ENCODE measurements at places on chromosomes 5 and 9.

DNA sequence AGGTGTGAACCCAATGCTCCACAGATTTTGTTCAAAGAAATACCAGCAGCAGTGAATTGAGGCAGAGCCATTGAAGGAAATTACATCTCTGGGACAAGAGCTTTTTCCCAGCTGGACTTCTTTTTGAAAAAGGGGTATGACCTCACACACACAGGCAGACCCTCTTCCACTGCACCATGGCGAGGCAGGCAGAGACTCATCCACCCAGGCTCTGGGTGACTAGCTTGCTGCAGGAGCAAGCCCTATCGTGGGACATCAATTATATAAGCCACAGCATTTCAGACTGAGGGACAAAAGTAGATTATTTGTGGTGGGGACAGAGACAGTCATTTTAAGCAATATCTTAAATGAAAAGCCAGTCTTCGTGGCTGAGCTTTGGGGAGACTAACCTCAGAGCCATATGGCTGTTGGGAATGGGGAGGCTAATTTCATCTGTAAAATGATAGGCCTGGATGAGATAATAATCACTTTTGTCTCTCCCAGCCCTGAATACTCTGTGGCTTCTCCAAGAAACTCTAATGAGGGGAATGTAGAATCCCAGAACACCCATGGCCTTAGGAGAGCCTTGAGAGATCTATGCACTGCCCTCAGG is 113.1 kb upstream of the TNC start:
- no peak for DNase-seq

DNA sequence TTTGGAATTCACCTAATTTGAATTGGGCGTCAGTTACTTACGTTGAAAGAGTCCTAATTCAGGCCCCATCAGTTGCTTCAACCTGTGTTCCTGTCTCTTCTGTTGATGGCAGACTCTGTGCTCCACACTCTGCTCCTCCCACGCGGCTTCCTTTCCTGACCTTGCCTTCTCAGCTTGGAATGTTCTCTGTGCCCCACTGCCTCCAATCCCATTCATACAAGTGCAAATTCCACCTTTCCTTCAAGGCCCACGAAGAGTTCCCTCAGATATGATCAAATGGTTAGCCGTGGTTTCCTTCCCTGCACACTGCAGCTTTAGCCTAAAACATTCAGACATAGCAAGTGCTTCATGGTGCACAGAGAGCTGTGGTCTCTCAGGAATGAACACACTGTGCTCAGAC is 65.7 kb downstream of the SREK1 start:
- no peak for DNase-seq

DNA sequence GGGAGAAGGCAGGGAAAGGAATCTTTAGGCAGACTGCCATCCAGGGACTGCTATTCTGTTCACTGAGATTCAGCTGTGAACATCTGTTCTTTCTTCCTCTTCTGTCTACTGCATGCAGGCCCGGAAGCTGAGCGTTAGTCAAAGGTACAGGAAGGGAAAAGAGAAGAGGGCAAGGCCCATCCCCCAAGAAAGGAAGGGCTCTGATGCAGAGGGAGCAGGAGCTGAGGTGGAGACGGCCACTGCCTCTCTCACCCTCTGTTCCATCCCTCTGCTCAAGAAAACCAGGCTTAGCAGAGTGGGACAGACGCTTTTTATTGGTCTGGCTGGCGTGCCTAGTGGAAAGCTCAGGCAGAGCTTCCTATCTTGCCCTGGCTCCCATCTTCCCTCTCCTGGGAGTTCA is 57.6 kb downstream of the PFDN1 start:
- no peak for DNase-seq

GRCh38 chr9:6219040-6219439 is 3.4 kb downstream of the IL33 start:
- DNase-seq = no peak

DNA sequence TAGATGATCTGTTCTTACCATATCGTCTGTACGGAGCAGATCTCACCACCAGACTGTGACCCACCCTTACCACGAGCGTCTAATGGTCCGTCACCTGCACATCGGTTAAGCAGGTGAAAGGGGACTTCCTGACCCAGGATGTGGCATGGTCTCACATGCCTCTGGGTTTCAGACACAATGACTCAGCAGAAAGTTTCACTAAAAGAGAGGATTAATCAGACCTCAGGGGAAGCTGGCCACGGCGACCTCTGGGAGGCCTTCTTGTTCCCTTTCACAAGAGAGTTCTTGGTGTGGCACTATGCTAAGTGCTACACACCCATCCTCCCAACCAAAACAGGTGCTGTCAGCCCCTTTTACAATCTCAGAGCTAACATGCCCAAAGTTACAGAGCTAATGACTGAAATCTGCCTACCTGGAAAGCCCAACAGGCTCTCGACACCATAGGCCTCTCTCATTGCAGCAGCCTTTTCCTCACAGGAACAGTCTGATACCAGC is 41.6 kb downstream of the ADAMTS12 start:
- DNase-seq = no peak

DNA sequence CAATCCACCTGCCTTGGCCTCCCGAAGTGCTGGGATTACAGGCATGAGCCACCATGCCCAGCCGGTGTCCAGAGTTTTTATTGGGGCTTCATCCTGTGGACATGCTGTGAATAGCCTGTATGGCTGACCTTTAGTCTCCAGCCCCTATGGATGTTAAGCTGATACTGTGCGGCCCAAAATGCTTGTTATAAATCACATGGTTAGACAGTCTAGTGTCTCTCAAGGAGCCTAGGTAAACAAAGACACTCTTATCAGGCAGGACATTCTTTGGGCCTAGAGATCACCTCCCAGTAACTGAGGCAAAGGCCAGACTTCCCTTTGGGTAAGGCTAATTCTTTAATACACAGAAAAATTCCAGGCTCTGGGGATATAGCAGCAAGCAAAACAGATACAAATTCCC is 22.0 kb upstream of the SLC46A2 start:
- no peak for DNase-seq

- no peak for DNase-seq
Observed at GRCh38 chr5:159149085-159149484, 49.4 kb upstream of the EBF1 start.

DNA sequence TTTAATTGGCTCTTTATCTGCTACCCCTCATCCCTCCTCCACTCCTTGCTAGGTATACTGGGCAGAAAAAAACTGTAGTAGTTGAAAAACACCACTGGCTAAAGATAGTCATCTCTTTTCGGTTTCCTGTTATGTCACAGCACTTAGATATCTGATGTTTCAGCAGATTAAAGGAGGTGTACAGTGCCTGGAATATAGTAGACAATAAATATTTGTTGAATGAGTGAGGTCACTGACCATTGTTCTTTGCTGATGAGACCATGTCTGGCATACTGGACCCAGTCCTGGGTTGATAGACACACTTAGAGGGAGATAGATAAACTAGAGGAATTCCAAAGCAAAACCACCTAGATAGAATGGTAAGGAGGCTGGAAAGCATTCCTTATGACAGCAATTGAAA is 3.2 kb downstream of the GRPEL2 start:
- no peak for DNase-seq
